ENCODE measurements at places on chromosomes 12 and 14.

DNA sequence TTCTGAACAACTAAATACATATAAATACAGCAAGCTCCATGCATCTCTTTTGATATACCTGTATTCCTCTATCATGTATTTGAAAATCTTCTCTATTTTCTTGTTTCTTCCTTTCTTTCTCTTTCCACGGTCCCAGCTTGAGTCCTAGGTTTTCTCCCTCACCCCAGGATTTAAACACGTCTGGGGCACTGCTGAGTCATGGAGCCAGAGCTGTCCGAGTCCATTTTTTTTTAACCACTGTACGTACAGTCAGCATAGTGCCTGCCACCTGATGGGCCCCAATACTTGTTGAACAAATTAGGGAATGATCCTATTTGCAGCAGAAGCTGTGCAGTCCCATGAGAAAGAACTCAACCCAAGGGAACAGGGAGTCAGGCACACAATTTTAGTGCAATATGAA, 158.1 kb downstream of the ATP23 start:
- DNase-seq: no peak

GRCh38 chr12:39835517-39836489, 216.2 kb upstream of the ABCD2 start:
- no peak for DNase-seq

DNA sequence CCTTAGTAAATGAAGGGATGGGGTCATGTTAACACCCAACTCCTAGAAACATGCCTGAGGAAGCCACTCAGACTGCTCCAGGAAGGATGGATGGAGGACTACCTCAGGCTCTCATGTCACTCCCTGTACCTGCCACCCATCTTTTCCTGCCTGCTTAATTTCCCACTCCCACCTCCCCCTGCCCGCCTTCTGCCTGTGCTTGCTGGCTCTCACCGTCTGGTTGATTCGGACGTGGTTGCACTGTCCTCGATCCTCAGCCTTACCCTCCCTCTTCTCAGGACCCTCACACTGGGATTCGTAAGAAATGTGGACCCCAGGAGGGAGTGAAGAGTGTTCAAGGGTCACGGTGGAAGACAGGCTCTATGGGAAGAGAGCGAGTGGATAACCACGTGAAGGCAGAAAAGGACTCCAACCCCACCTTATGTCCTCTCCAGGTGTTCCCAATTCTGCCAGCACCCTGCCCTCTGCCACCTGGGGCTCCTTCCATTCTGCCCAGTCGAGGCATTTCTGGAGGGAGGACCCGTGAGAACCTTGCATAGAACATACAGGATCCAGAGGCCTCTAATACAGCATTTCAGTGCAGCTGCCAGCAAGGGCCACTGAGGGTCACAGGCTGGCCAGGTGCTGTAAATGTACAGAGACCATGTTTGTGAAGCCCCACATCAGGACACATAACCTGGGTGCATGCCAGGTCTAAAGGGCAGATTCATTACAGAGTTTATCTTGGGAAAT, 12.9 kb downstream of the ITGB7 start:
- no peak for DNase-seq

DNA sequence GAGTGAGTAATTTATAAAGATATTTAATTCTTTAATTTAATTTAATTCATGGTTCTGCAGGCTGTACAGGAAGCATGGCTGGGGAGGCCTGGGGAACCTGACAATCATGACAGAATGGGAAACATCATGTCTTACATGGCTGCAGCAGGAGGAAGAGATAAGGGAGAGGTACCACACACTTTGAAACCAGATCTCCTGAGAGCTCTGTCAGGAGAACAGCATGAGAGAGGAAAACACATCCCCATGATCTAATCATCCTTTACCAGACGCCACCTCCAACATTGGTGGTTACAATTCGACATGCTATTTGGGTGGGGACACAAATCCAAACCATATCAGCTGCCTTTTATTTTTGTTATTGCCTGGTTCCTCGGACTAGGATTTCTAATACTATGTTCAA, 928.6 kb downstream of the TMEM121 start:
- no peak for DNase-seq

- DNase-seq: no peak
Observed at GRCh38 chr12:66071549-66071948, 59.0 kb downstream of the LLPH start.

GRCh38 chr14:55417955-55418354, 6.3 kb upstream of the ATG14 start:
- DNase-seq: no peak

GRCh38 chr12:132343294-132344004, 14.1 kb upstream of the GALNT9 start:
- DNase-seq: no peak

GRCh38 chr12:28079539-28079938, 107.0 kb upstream of the PTHLH start:
- DNase-seq: no peak

GRCh38 chr12:6703631-6704030, 3.0 kb upstream of the PIANP start:
- no peak for DNase-seq

DNA sequence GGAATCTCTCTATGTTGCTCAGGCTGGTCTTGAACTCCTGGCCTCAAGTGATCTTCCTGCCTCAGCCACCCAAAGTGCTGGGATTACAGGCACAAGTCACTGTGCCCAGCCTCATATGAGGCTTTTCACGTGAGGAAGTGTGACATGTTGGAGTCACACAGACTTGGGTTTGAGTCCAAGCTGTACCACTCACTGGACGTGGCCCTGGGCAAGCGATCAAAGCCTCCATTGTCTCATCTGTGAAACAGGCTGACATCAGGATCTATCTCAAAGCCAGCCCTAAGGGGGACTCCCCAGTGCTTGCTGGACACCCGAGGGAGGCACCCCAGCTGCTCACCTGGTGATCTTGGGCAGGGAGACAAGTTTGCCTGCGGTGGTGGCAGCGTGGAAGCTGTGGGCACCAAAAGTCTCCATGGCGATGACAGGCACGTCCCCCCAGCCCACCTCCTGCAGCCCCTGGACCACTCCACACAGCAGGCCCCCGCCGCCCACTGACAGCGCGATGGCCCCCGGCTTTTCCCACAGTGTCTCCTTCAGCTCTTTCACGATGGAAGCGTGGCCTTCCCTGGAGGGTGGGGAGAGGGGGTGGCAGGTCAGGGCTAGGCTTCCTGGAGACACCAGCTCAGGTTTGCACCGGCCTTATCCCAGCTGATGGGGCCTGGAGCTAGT, 6.7 kb downstream of the SDS start:
- DNase-seq: no peak

DNA sequence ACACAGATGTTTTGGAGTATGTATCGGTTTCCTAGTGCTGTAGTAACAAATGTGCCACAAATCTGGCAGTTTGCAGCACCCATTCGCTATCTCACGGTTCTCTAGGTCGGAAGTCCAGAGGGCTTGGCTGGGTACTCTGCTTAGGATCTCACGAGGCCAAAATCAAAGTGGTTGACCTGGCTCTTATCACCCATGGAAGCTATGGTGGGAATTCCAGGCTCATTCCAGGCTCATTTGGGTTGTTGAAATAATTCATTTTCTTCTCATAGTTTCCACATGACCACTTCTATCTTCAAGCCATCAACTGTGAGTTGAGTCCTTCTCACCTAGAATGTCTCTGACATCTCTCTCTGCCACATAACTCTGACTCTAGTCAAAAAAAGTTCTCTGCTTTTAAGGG, 431.0 kb upstream of the TMPO start:
- no peak for DNase-seq

- no peak for DNase-seq
Observed at GRCh38 chr12:6435961-6436715, 8.6 kb upstream of the CD27 start.

GRCh38 chr14:51228890-51229289, 11.2 kb upstream of the TMX1 start:
- DNase-seq: no peak

- DNase-seq: no peak
Observed at GRCh38 chr12:7787574-7788293, 1.5 kb upstream of the NANOG start.

DNA sequence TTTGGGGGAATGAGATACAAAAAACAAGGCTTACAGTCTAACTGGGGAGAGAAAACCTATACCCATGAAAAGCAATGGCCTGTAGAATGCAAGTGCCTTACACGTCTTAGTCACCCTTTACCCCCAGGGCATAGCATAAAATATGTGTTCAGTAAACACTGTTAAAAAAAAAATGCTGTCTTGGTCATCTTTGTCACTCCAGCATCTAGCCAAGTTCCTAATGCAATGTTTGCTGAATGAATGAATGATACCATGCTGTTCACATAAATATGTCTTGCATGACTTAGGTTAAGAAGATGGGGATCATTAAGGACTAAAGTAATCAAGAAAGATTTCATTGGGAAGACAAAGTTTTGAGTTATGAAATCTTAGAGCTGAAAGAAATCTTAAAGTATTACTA, 38.5 kb downstream of the PPP2R5E start:
- no peak for DNase-seq
